T-cell (primary cell): ENCODE measurements at places on chromosomes 1 and 21.
A peak's percentile ranks its signal among the peaks of the same experiment; 100 is the strongest.

GRCh38 chr1:154664331-154665002 lies 56.5 kb upstream of the ADAR start:
- DNase-seq = no peak

GRCh38 chr1:23562137-23562876 lies 3.0 kb upstream of the ID3 start:
- DNase-seq = no peak

- no peak for DNase-seq
Observed at GRCh38 chr21:25350056-25350455, 257.2 kb downstream of the MRPL39 start.

DNA sequence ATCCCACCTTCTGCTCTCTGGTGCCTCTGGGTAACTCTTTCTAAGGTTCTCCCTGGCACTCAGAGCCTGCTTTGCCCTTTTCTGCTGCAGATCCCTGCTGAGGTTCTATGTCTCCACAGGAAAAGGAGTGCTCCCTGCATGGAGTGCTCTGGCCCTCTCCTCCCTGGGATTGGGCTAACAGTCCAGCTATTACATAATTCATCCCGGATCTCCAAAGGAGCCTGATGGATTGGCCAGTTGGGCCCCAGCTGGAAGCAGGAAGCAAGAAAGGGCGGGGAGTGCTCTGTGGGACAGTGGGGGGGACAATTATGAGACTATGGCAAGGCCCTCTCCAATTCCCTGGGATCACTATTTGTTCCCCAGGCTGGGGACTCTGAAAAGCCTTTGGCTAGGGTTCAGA lies 51.9 kb upstream of the GOLT1A start:
- DNase-seq = no peak

DNA sequence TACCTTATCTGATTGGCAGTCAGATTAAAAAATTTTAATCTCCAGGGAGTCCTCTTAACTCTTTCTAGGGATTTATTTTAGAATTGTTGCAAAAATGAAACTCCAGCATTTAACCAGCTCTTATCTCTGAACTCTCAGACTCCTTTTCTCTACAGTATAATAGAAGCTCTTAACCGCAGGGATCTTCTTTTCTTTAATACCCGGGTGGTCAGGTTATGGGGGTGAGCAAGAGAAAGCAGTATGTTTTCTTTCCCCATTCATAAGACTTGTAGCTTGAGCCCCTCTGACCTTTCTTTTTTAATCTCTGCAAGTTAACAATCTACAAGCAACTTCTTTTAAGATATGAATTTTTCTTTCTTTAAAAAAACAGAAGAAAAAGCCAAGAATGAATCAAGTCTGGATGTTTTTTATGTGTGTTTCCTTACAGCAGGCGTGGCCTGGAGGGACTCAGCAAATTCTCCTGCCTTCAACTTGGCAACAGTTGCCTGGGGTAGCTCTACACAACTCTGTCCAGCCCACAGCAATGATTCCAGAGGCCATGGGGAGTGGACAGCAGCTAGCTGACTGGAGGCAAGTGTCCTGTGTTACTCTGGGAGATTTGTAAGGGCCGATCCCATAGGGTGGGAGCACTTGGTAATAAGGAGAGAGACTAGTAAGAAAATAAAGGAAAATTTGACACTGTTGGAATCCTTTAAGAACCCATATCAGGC lies 13.4 kb upstream of the OLFML3 start:
- DNase-seq = no peak

- no peak for DNase-seq
Observed at GRCh38 chr1:9400425-9401079, 107.9 kb downstream of the SPSB1 start.

DNA sequence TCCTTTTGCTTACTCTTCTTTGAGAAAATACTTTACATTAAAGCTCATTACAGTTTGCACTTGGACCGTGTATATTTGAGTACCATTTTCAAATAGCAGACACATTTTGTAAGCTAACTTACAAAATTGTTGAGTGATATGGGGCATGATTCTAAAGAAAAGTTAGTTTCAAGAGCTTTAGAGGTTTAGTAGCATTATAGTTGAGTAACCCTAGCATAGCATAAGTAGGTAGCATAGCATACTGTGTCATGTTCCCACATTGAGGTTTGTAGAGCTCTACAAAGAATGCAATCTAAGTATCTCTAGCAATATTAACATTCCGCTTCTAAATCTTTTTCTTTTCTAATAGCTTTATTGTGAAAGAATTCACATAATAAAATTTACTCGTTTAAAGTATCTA lies 92.0 kb downstream of the ITSN1 start:
- DNase-seq = no peak

DNA sequence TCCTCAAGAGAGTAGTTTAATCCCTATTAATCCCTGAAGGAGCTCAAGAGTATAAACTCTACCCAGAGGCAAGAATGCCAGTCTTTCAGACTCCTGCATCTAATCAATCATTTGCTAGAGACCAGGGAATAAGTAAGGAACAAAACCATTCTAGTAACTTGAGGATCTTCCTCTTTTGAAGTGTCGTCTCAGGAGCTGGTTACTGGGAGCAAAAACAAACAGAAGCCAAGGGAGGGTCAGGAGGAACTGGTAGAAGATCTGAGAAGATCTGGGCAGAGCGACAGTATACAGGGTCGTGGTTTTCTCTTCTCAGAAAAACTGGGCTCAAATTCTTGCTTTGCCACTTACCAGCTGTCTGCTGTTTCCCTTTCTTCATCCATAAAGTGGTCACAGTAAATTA lies 69.3 kb downstream of the RPS6KA1 start:
- no peak for DNase-seq

DNA sequence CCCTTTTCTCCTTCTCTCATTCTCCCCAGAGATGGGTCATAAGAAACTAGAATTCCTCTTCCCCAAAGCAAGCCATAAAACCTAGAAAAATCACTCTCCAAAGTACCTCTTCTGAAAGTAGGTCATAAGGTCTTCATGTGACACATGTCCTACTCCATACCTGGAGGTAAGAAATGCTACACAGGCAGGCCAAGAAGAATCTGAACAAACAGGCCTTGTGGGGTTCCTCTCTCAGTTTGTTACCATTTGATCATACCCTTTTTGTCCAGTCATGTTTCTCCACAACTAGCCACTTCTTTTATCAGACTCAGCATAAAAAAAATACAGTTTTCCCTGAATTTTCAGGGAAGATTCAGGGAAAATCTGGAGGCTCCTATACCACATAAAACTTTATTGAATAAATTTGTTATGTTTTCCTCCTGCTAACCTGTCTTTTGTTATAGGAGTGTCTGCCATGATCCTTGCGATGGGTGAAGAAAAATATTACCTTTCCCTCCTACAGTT lies 134.4 kb upstream of the LMO4 start:
- DNase-seq = no peak

- DNase-seq = peak; percentile 74
Observed at GRCh38 chr1:160862203-160863060, at the start of gene CD244. TSS of gene CD244 (minus strand) at chr1:160862887. CDS start at chr1:160862677, 210 bp downstream.

- no peak for DNase-seq
Observed at GRCh38 chr1:224525411-224526040, 90.6 kb upstream of the CNIH3 start.

- DNase-seq = no peak
Observed at GRCh38 chr1:67834246-67834877, 1.1 kb upstream of the GNG12 start.

- no peak for DNase-seq
Observed at GRCh38 chr1:200624679-200625335, 4.3 kb upstream of the KIF14 start.

GRCh38 chr1:82318921-82319320 lies 518.2 kb downstream of the ADGRL2 start:
- DNase-seq = no peak

- no peak for DNase-seq
Observed at GRCh38 chr1:26745191-26745590, 42.6 kb upstream of the PIGV start.

GRCh38 chr1:86751923-86752322 lies 47.5 kb downstream of the SH3GLB1 start:
- DNase-seq = no peak

- no peak for DNase-seq
Observed at GRCh38 chr1:86466986-86467385, 1.7 kb upstream of the CLCA1 start.

DNA sequence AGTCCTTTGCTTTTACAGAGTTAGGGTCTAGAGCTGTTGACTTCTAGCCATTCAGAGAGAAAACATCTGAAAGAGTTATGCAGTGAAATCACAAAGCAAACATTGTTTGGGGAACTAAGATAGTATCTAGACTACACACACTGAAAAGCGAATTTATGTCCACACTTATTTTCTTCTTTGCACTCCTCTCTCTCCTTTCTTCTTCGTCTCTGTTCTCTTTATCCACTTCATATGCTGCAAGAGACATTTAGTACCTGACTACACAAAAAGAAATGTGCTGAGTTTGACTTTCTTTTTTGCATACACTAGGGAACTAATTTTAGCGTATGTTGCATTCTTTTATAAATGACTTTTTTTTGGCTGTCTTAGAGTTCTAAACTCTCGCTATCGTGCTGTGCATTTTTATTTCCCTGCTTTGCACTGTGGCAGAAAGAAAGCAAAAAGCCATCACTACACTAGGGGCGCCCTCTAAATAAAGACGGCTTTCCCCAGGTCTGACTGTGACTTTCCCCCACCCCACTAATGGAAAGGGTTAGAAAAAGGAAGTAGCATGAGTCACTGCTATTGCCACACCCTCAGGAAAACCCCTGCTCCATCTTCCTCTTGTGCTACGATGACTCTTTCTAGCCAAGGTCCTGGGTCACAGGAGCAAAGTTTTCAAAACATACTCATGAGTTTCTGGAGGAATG lies 65.7 kb downstream of the MAP3K7CL start:
- peak; percentile 49 for DNase-seq

DNA sequence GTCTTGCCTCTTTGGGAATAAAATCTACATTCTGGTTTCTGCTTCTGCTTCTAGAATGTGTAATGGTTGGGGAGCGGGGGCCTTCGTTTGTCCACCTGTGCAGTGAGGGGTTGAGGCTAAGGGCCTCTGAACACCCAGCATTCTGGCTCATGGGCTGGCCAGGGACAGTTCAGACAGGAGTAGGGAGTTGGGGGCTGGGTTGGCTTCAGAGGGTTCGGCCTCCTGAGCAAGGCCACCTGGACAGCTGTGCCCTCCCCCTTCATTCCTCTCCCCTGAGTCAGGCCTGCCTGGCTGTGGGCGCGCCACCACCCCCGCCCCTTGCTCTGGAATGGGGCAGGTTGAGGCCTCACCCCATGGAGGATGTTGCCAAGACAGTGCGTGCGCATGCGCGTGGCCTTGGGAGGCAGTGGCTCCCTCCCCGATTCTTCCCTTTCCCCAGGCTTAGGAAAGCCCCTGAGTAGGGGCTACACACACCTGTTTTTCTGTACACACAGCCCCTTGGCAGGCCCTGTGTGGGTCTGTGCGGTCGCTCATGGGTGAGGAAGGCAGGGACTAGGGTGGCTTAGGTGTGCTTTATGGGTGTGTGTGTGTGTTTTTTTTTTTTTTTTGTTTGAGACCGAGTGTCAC lies 57.0 kb downstream of the YARS1 start:
- no peak for DNase-seq

GRCh38 chr1:234823191-234824176 lies 213.5 kb upstream of the IRF2BP2 start:
- no peak for DNase-seq

- DNase-seq = no peak
Observed at GRCh38 chr21:36654796-36655325, 44.1 kb upstream of the SIM2 start.

DNA sequence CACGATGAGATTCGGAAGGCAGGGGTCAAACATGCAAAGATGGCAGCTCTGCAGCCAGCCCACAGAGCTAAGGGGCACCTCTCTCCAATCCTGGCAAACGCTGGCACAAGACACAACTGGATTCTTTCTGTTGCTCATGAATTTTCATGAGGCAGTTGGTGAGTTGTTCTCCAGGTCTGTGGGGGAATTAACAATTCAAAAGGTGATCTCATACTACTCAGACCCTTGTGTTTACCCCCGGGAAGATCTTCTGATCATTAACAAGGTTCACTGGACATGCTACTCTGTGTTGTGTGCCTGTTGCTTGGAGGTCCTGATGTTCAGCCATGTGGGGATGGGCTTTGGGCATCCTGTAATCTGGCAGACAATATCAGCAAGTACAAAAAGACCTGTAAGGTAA lies 128.9 kb downstream of the HHAT start:
- DNase-seq = no peak

- DNase-seq = no peak
Observed at GRCh38 chr1:172356620-172357019, 63.9 kb upstream of the C1orf105 start.

GRCh38 chr1:181044449-181044966 lies 10.7 kb downstream of the MR1 start:
- peak; percentile 21 for DNase-seq

GRCh38 chr1:195604287-195604686 lies 1004.0 kb downstream of the KCNT2 start:
- DNase-seq = no peak

DNA sequence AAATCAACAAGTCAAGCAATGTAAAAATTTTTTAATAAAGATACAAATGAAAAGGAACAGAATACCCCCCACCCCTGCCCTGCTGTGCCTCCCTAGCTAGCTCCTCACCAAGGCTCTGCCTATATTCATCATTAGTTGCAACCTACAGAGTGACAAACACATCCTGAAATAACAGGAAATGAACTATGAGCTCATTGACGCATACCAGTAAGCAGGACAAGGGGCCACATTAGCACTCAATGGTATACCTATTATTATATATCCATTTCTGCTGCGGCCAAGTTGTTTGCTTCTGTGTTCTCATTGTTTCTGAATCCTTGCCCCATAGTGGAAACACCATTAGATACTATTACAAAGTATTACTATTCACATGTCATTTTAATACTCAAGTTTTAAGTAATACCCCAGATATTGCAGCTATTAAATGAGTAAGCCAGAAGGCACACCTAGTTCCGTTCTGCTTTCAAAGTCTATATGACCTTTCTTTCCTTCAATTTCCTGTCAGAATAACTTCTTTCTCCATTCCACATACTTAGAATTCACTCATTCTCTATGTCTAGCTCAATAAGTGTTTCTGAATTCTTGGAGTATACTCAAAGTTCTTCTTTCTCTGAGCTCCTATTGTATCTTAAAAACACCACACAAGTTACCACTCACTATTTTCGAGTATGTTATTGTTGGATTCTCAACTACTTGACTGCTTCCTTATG lies 1214.9 kb downstream of the PLA2G4A start:
- no peak for DNase-seq

GRCh38 chr1:96524100-96524499 lies 197.5 kb upstream of the PTBP2 start:
- no peak for DNase-seq

DNA sequence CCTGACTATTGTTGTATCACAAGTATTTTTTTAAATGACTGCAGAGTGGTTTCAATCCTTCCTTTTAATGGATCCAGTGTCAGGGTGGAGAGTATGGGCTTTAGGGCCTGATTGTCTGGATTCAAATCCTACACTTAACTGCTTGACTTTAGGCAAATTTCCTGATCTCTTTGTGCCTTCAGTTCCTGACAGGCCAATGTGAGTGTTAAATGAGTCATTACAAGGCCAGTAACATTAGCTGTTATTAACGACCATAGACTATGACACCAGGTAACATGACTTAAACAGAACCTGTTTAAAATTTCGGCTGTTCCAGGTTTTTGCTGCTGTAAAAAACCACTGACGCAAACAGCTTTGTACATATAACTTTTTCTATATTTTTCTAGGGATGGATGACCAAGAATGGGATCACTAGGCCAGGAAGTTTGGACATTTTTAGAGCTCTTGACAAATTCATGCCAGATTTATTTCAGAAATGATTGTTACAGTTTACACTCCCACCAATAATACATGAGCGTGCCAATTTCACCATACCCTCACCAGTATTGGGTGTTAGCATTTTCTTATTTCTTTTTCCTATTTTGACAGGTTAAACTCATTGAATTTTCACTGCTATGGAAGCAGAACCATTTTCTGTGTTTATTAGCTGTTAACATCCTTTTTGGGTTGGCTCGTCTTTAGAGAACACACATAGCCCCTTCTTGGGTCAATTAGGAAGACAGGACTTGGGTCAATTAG lies 11.3 kb downstream of the ZNF362 start:
- no peak for DNase-seq
